ENCODE measurements at places on chromosomes 1 and 21.
A peak's percentile ranks its signal among the peaks of the same experiment; 100 is the strongest.

- DNase-seq: no peak
Measured at GRCh38 chr1:81144240-81144825, 656.4 kb upstream of the ADGRL2 start.

DNA sequence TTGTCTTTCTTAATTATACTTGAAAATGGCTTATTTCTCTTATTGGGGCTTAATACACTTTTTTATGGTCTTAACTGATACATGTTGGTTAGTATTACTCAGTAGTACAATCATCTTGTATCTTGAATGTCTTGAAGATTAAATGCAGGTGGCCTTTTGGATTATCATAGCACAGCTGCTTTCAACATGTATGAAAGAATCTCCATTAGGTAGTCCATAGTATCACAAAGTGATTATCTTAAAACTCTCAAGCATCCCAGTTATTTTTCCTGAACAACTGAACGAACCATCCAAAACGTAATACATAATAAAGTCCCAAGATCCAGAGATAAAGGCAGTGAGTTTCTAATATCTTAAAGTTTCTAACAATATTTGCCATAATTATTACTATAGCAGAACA lies 51.7 kb upstream of the MYOCOS start:
- no peak for DNase-seq

DNA sequence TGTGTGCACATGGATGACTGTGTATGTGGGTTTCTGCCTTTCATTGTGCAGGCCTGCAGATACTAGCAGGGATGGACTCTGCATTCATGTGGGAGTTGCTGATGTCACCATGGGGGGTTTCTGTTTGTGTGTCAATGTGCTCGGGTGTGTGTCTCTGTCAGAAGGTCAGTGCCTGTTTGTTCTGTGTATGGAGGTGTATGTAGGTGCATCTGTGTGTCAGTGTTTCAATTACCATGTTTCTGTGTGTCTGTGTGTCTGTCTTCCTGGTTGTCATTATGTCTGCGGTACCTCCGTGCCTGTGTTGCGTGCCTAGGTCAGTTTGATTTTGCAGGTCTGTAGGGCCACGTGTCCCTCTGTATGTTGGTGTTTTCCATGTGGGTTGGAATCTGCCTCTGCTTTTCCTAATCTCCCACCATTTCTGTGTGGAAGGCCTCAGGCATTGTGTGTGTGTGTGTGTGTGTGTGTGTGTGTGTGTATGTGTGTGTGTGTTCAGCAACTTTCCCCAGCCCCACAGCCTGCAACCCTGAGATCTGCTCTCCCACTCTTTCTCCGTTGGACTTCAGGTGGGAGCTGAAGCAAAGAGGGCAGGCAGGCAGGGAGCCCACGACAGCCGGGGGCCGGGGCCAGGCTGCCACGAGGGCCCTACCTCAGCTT lies 36.7 kb upstream of the WASF2 start:
- no peak for DNase-seq

DNA sequence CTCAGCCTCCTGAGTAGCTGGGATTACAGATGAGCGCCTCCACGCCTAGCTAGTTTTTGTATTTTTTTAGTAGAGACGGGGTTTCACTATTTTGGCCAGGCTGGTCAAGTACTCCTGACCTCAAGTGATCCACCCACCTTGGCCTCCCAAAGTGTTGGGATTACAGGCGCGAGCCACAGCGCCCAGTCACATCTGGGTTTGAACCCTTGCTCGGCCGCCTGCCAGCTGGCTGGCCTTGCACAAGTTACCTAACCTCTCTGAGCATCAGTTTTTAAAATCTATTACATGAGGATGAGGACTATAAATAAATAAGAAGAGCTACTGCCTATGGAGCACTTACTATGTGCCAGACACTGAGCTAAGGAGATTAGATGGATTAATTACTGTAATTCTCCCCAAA lies 17.7 kb upstream of the PADI2 start:
- no peak for DNase-seq

- DNase-seq: no peak
Measured at GRCh38 chr1:90000934-90001676, 6.2 kb downstream of the ZNF326 start.

DNA sequence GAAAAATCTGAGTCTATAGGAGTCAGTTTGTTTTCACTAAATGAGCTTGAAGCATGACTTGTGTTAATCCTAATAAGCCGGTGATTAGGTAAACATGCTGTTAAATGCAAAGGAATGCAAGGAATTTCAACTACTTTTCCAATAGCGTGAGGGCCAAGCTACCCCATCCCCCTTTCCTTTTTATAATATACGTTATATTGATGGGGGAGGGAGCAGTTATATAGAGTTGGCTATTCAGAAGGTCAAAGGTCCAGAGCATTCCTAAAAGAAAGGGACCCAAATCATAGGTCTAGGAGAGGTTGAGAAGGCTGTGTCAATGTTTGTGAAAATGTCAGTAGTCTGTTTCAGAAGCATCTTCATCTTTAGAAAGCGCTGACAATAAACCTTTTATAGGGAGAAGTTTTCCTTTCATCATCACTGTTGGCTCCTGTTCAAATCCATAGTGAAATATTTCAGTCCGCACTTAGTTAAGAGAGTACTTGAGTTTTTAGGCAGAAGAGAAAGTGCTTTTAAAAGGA lies 3.8 kb downstream of the CCN1 start:
- DNase-seq: peak; percentile 54

DNA sequence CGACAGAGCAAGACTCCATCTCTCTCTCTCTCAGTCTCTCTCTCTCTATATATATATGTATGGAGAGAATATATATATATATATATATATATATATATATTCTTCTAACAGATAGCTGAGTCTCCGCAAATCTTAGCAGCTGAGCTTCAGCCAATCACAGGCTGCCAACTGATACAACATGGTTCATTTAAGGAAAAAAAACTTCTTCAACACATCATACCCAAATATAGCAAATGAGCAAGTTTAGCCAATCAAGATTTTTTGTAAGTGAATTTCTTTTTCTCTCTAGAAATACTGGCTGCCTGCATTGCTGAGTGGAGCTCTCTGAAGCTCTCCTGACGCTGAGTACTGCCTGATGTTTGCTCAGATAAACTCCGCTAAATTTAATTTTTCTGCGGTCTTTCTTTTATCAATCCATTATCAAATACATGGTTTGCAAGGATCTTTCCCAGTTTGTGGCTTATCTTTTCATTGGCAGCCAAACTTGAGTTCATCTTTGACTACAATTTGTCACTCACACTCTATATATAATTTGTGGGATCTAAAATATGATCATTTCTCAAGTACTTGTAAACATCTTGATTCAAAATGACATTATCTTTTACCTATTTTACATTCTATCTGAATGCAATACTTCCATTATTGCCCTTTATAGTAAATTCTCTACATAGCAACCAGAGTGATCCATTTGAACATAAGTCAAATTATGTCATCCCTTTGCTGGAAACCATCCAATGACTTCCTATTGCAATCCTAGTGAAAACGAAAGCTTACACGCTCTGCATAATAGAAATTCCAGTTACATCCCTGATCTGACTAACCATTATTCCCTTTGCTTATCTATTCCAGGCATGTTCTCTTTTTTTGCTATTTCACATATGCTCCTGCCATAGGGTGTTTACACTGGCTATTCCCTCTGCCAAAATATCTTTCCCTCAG lies 2131.7 kb downstream of the MRPL39 start:
- no peak for DNase-seq

- DNase-seq: no peak
Measured at GRCh38 chr21:43803558-43804300, 14.4 kb downstream of the RRP1 start.

DNA sequence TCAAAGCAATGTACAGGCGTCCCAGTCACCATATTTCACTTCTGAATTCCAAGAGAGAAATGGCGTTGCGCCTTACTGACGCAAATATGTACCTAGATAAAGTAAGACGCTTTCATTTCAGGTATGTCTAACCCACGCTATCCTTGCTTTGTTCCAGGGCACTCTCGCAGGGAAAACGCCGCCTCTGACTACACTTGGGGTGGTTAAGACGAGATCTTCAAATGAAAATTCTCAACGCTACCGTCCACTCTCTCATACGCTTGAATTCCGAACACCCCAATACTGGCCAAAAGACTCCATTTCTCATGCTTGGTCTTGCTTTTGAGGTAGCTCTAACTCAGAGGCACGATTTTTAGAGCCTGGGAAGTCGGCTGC lies 736 bp upstream of the ZMPSTE24 start:
- DNase-seq: no peak

- peak; percentile 81 for DNase-seq
Measured at GRCh38 chr1:212791261-212791675, 309 bp downstream of the NSL1 start.

GRCh38 chr1:225259542-225259941 lies 168.3 kb downstream of the LBR start:
- no peak for DNase-seq

DNA sequence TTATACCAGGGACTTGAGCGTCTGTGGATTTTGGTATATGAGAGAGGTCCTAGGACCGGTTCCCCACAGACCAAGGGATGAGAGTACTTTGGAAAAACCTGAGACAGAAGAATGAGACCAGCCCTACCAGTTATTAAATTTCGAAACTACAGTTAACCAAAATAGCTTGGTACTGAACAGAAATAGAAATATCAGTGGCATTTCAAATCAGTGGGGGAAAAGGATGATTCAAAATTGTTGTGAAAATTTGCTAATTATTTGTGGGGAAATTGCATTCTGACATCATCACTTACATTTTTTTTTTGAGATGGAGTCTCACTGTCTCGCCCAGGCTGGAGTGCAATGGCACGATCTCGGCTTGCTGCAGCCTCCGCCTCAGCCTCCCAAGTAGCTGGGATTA lies 8.2 kb downstream of the EXOC8 start:
- DNase-seq: no peak

DNA sequence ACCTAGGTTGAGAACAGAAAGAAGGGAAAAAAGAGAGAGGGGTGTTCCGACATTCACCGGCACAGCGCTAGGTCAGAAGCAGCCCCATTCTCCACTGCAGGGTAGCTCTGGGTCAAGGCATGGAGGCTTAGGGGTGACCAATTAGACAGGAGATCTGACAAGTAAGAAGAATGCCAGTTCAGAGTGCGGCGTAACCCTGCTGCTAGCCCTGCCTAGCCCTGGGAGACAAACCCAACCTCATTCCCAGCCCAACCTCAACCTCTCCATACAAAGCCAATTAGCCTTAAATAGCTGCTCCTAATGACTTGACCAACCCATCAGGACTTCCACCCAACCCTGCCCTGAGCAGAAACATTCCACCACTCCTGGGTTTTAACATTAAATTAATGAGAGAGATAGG lies 3.4 kb downstream of the PRELP start:
- DNase-seq: no peak

- DNase-seq: peak; percentile 43
Measured at GRCh38 chr1:158112994-158113758, 67.5 kb upstream of the CD1D start.

- DNase-seq: peak; percentile 19
Measured at GRCh38 chr1:91732291-91733107, 153.5 kb downstream of the TGFBR3 start.

GRCh38 chr1:119009312-119009655 lies 21.1 kb upstream of the TBX15 start:
- no peak for DNase-seq

DNA sequence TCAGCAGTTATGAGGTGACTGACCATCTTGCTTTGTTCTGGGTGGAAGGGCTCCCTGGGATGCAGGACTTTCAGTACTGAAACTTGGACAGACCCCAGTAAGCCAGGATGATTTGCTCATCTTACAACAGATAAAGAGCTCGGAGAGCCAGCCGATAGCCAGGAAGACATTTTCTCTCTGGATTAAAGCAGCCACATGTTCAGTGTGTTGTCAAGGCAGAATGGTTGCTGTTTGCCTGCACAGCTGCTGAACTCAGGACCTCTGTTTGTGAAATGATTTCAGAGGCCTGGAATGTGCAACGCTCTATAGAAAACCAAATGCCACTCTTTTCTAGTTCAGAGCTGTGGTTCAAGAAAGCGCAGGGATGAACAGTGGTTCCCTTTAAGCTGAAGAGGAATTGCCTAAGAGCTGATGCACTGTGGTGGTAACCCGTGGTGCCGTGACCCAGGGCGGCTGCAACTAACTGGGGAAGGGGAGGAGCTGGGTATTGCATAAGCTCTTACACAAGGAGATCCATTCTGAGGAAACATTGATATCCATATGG lies 40.7 kb downstream of the CASQ2 start:
- peak; percentile 14 for DNase-seq
